A172 (cell line): ENCODE measurements at places on chromosomes 5 and 9.

DNA sequence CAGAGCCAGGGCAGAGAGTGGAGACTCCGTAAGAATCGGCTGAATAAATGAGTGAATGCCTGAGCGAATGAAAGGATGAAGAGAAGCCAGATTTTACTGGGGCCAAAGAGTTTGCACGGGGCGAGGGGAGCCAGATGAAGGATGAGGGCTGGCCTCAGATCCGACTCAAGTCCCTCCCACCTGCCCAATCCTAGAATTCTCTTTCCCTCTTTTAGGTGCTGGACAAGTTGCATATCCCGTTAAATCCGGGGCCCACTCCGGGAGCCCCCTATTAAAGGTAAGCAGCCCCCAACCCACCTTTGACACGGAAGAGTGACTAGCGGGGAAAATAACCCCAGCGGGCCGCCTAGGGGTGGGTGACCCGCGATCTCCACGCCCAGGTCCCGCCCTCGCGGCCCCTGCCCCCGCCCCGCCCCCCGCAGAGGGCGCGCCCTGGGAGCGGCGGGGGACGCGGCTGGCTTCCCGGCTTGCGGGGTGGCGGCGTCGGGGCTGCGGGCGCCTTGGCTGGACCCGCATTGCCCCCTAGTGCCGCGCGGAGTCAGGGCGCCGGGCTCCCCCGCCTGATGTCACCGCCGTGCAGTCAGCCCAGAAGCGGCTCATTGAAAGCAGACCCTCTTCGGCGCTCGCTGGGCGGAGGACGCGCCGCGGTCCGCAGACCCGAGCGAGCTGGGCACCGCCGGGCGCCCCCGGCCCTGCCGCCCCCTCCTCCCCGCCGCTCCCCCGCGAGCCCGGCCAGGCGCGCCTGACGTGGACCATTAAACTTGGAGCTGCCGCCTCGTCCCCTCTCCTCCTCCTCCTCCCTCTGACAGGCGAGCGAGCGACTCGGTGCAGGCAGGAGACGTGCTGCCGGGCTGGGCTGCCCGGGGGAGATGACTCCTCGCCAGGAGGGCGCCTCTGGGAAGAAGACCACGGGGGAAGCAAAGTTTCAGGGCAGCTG, at the start of gene ADRA1B:
Gene ADRA1B, plus strand, starts transcription at position 579 of the 937 bp plus-strand sequence. CDS start 424 bp downstream, outside the sequence.
- peak; percentile 57 for DNase-seq

- no peak for DNase-seq
These were observed 5.2 kb upstream of the BARX1 start for GRCh38 chr9:93960221-93960970.

DNA sequence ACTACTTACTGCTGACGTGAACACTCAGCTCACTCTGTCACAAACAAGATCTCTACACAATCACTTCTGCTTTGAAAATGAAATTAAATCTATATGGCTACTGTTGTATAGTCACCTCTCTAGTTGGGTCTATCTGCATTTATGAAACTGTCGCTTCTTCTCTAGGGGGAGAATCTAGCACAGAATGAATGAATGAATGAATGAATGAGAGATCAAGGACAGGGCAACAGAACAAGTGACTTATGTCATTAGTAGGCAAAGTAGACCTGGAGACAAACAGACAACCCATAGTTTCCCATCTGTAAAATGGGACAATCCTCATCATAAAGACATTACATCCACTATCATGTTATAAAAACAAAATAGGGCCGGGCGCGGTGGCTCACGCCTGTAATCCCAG, 13.4 kb downstream of the PTCH1 start:
- no peak for DNase-seq

DNA sequence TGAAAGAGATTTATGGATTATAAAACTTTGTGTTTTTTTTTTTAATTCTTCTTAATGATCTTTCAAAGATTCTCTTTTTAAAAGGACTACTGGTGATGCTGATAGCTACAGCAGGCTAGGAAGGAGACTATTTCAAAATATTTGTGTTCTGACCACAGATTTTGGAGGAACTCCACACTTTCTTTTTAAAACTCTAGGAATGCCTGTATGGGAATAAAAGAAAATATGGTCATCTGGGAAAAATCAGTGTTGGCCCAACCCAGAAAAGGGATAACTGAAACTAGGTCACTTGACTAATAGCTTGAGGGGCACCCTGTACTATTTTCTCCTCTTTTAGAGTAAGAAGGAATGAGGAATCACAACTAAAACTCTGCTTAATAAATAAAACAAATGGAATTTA, 97.6 kb upstream of the ADAMTS19 start:
- no peak for DNase-seq

DNA sequence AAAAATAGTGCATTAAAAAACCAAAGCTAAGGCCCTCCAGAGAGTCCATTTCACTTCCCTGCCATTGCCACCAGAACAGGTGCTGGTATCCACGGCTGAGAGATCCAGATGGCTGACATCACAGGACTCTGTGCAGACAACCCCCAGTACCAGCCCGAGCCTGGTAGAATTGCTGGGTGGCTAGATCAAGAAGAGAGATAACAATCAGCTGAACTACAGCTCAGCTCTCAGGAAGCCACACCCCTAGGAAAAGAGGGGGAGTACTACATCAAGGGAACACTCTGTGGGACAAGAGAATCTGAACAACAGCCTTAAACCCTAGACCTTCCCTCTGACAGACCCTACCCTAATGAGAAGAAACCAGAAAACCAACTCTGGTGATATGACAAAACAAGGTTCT, 73.8 kb upstream of the SLIT3 start:
- DNase-seq: no peak
